Stimulated activated CD8-positive, alpha-beta memory T cell treated with anti-CD3 and anti-CD28 coated beads, Interleukin-2, amount 100 ng/mL, for 48 hours (primary cell): ENCODE measurements at places on chromosomes 3 and 15.

DNA sequence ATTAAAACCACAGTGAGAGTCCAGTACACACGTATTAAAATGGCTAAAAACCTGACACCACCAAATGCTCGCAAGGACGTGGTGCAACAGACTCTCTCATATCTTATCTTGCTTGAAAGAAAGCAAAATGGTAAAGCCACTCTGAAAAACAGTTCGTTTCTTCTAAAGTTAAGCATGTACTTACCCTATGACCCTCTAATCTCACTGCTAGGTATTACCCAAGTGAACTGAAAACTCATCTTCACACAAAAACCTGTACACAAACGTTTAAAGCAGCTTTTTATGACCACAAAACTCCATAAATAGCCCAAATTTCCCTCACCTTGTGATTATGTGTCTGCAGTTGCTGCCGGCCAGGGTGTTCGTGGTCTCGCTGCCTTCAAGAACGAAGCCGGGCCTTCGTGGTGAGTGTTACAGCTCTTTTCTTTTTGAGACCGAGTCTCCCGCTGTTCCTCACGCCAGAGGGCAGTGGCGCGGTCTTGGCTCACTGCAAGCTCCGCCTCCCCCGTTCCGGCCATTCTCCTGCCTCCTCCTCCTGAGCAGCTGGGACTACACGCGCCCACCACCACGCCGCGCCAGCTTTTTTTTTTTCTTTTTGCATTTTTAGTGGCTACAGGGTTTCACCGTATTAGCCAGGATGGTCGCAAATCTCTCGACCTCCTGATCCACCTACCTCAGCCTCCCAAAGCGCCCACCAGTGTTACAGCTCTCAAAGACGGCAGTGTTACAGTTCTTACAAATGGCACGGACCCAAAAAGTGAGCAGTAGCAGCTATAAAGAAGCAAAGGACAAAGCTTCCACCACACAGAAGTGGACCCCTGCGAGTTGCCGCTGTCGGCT lies 165.4 kb downstream of the TJP1 start:
- no peak for DNase-seq

GRCh38 chr15:51600114-51600513 lies 22.5 kb downstream of the DMXL2 start:
- DNase-seq, result no peak

- DNase-seq, result no peak
These were observed 50.4 kb downstream of the TCF12 start for GRCh38 chr15:56968821-56969220.

DNA sequence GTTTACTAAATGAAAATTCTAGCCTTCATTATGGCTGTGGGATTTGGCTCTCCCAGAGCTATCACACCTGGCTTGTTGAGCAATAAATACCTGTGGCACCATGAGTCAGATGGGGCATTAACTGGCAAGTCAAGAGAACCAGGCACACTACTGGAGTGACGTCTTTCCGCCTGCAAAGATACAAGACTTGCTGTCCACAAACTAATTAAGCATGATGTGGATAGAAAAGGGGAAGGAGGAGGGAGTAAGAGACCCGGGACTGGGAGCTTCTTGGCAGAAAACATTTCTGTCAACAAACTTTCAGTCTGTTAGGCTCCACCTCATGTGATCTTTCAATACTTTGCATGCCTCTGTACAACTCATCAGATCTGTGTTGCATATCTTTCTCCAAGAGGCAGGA lies 56.5 kb downstream of the CLDN1 start:
- no peak for DNase-seq

DNA sequence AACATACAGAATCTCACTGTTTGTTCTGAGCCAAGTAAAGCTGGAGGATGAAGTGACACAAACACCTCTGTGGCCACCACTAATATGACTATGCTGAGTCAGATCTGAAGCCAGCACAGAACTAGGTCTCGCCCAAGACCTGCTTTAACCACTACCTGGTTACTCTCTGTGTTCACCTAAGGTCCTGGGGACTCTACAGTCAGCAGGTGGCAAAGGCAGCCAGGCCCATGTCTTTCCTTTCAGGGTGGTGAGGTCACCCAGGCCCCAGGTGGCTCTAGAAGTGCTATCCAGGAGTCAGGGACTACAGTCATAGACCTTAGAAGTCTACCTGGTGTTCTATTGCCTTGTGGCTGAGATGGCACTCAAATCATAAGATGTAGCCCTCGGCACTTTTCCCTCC lies 287.9 kb upstream of the ARRDC4 start:
- DNase-seq, result no peak

DNA sequence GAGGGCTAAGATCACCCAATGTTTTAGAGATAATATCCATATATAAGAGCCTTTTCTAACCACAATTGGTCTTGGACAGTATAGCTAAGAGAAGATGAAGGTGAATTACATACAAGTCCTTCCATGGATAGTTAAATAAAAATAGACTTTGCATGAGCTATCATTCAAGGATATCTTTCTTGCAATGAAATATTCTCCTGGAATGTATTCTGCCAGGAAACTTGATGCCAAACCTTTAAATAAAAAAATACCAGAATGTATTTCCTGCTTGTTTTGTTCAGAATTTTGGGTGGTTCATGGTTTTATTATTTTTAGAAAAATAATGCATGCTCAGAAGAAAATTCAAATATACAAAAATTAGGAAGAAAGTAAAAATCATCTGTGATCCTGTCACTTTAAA lies 88.8 kb upstream of the PPIB start:
- DNase-seq, result no peak

DNA sequence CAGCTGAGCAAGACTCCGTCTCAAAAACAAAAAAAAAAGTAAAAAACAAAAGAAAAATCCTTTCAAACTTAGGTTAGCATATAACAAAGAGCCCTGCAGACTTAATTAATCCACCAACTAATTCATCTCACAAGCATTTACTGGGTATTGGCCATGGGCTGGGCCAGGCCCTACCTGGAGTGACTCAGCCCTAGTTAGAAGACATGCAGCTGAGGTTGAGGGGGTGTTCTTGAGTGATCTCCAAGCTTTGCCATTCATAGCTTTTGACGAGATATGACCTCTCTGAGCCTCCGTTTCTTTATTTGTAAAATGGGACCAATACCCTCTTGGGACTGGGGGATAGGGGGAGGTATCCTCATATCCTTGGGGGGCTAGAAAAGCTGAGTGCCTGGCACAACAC lies 7.8 kb downstream of the FBXL22 start:
- DNase-seq, result no peak

DNA sequence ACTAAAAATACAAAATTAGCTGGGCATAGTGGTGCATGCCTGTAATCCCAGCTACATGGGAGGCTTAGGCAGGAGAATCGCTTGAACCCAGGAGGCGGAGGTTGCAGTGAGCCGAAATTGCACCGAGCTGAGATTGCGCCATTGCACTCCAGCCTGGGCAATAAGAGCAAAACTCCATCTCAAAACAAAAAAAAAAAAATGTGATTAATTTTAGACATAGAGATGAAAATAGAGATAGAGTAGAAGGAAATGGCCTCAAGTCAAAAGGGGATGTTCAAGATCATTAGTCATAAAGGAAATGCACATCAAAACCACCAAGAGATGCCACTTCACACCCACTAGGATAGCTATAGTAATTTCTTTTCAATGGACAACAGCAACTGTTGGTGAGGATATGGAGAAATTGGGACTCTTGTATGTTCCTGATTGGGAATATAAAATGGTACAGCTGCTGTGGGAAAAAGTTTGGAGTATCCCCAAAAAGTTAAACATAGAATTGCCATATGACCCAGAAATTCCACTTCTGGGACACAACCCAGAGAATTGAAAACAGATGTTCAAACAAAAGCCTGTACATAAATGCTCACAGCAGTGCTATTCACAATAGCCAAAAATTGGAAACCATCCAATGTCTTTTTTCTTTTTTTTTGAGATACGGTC lies 55.4 kb downstream of the ABHD2 start:
- DNase-seq, result no peak

GRCh38 chr15:64928626-64929220 lies 17.0 kb downstream of the ANKDD1A start:
- DNase-seq, result no peak

DNA sequence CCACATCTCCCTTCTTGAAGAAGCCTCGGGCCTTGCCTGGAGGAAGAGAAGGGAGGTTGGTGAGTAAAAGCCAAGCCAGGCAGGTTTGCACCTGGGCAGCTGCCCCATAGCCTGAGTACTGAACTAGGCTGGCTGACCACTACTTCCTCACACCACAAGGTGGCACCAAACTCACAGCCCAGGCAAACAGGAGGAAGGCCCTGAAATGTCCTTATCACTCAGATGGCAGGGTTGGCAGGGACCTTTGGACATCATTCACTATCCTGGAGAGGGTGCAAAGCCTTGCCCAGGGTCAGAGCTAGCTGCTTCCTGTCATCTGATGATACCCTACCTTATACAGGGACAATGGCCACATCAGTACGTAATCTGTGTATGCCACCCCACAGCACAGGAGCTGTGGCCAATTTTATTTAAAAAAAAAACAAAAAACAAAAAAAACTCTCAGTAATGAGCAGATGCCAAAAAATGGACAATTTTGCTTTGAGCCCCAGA lies 2.2 kb upstream of the GRAMD2A start:
- DNase-seq, result peak; percentile 48

- DNase-seq, result no peak
These were observed 847.8 kb downstream of the SI start for GRCh38 chr3:164230385-164231094.

GRCh38 chr3:119240101-119240590 lies 532 bp downstream of the B4GALT4 start:
- DNase-seq, result no peak

DNA sequence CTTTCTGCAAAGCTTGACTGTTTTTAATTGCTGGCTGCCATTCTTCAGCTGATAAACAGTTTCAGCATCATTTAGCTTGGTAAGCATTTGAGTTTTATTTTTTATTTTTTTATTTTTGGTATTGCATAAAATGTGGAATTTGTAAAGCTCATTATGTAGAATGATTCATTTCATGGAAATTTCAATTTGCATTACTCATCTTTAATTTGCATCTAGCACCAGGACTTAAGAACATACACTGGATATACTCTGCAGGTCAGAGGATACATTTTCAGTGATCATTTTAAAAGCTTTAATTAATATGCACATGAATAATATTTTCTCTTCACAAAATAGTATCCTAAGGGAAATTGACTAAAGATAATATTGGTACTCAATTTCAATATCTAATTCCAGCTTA lies 732.4 kb upstream of the BCHE start:
- no peak for DNase-seq

DNA sequence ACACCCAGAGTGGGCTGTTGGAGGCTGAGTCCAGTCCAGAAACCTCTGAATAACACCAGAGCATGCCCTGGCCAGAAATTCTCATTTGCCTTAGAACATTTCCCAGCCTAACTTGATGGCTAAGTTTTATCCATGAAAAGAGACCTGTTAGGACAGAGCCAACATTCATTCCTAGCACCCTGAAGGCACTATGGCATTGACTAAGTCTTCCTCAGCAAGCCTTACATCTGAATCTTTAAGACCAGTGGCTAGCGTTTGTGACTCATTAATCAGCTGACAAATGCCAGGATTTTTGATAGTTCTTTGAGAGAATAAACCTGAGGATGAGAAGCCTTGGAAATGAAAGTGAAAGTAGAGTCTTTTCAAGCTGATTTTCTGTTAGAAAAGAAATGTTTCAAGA lies 1087.1 kb upstream of the ALCAM start:
- DNase-seq, result no peak

- no peak for DNase-seq
These were observed 142.0 kb downstream of the NAALADL2 start for GRCh38 chr3:175001091-175001490.

DNA sequence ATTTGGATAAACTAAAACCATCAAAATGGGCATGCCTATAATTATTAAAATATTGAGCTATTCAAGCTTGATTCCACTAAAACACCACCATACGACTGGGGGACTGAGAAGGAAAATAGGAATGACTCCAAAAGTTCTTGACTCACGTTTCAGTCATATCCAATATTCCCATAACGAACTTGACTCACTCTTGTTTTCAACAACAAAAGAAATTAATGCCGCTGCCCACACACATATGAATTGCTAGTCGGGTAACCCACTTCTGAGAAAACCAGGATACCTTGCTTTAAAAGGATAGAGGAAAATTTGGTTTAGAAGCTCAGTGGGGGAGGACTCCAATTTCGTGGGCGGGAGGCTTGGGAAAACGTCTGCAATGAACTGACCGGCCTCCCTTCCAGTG lies 5.2 kb downstream of the HTR3C start:
- DNase-seq, result no peak

DNA sequence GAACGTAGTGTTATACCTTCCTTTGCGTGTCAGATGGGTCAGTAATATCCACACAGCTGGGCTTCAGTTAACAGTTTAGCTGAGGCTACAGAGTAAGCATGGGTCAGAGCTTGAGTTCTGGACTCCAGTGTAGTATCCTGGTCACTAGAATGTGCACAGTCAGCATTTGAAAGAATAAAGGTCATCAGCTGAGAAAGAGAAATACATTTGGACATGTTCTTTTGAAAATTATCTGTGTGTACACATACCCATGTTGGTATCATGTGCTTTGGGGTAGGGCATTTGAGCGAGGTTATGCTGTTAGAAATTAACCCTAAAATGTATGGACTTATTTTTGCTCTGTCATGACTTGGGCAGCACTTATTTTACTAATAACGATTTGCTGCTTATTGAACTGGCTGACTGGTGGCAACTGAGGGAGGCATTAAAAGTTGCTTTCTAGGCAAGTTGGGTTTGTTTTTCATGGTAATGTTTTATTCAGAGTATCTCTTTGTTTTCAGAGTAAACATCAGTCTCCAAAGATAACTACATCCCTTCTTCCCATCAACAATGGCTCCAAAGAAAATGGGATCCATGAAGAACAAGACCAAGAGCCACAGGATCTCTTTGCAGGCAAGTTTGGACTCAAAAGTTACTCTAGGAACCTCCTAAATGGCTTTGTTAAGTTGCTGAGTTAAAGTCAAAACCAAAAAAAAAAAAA lies 16.4 kb downstream of the SNX1 start:
- DNase-seq, result no peak

- no peak for DNase-seq
These were observed 173.2 kb downstream of the APBA2 start for GRCh38 chr15:29058903-29059539.

- peak; percentile 48 for DNase-seq
These were observed 14.2 kb downstream of the CIB1 start for GRCh38 chr15:90219421-90220141.
